ENCODE measurements at places on chromosomes 12 and 14.

DNA sequence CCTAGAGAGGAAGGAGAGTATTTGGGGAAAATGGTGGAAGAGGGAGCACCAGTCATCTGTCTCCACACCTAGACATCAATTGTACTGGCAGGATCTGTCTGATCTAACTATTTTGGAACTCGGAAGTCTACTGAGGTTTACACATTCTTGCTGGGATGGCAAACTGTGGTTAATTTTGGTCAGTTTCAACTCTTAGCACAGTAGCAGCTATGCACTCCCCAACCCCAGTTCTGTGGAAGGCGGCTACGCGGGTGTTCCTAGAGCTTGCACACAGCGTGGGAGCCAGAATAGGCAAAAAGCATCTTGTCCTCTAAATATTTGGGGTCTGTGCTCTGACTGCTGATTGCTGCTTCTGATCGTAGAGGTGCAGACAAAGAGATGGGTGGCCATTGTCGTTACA is 33.8 kb downstream of the TECPR2 start:
- DNase-seq = no peak

DNA sequence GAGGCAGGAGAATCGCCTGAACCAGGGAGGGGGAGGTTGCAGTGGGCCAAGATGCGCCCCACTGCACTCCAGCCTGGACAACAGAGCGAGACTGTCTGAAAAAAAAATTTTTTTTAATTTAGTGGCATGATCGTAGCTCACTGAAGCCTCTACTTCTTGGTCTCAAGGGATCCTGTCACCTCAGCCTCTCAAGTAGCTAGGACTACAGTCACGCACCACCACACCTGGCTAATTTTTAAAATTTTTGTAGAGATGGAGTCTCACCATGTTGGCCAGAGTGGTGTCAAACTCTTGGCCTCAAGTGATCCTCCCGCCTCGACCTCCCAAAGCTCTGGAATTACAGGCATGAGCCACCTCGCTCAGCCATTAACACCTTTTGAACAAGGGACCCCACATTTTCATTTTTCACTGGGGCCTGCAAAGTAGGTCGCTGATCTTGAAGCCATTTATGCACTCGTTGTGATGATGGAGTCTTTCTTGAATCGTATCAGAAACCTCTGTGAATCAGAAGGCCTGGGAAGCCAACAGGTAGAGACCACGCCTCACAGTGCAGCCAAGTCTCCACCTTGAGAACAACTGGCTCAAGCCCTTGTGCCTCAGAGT is 5.9 kb downstream of the HCAR1 start:
- DNase-seq = no peak

GRCh38 chr12:95066091-95066855 is 7.1 kb downstream of the NR2C1 start:
- no peak for DNase-seq

DNA sequence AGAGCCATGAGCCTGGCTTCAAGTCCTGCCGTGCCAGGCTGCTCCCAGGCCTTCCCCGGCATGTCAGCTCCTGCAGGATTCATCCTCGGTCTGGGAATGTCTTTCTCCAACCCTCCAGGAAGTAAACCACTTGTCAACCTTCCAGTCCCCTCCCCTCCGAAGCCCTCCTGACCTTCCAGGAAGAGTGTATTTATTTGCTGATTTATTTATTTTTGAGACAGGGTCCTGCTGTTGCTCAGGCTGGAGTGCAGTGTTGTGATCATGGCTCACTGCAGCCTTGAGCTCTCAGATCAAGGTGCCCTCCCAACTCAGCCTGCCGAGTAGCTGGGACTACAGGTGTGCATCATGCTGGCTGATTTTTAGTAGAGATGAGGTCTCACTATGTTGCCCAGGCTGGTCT is 24.7 kb downstream of the VSX2 start:
- no peak for DNase-seq

GRCh38 chr12:102478405-102479098 is 1.8 kb downstream of the IGF1 start:
- DNase-seq = no peak

- DNase-seq = peak; percentile 63
Observed at GRCh38 chr12:31629756-31630732, 29.4 kb upstream of the ETFBKMT start.

DNA sequence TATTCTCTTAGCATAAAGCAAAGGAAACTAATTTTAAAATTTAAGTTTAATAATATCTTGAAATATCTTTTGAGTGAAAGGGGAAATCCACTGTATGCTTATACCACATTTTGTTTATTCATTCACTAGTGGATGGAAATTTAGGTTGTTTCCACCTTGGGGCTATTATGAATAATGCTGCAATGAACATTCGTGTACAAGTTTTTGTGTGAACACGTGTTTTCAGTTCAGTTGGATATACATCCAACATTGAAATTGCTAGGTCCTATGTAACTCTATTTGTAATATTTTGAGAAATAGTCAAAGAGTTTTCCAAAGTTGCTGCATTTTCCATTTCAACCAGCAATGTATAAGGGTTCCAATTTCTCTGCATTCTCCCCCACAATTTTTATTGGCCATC is 83.7 kb upstream of the ETV6 start:
- no peak for DNase-seq
